Stimulated activated CD8-positive, alpha-beta memory T cell treated with anti-CD3 and anti-CD28 coated beads, Interleukin-15, amount 100 ng/mL, for 4 hours (primary cell): ENCODE measurements at places on chromosomes 6 and 20.

GRCh38 chr6:111480988-111481822 is 1.8 kb downstream of the REV3L start:
- DNase-seq = no peak

DNA sequence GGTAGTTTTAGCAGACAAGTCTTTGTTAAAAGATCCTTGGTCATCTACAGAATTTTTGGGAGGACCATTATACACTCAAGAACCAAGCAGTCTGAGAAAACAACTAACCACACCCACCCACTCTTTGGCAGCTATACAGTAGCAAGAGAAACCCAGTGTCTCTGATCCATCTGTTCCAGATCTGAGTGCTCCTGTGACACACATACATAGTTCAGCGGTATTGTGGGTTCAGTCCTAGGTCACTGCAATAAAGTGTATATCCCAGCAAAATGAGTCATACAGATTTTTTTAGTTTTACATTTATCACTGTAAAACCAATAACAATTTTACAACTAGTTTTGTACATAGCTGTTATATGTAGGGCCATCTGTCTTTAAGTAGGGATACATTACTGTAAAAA is 47.4 kb upstream of the PAK5 start:
- no peak for DNase-seq

DNA sequence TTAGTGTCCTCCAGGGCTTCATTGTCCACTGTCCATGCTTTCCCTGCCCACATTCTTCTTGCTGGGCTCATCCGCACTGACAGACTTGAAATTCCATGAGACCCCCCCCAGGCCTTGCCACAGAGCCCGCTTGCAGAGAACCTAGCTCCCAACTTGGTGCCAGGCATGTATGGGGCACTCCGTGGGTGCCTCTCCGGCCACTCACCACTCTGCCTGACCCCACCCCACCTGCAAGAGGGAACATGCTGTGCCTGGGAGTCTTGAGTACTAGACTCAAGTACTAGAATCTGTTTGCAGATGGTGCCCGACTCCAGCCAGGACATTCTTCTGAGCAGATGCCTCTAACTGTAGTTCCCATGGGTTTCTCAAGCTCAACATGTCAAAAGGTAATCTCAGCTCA is 47.9 kb downstream of the TRERF1 start:
- no peak for DNase-seq

DNA sequence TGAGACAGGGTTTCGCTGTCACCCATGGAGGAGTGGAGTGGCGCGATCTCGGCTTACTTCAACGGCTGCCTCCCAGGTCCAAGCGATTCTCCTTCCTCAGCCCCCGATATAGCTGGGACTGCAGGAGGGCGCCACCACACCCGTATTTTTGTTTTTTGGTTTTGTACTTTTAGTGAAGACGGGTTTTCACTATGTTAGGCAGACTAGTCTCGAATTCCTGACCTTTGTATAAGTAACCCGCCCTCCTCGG is 115.4 kb upstream of the BTN3A2 start:
- no peak for DNase-seq

GRCh38 chr6:54291738-54292137 is 16.5 kb upstream of the TINAG start:
- DNase-seq = no peak

- DNase-seq = no peak
Observed at GRCh38 chr6:151577257-151577656, 83.4 kb downstream of the CCDC170 start.

DNA sequence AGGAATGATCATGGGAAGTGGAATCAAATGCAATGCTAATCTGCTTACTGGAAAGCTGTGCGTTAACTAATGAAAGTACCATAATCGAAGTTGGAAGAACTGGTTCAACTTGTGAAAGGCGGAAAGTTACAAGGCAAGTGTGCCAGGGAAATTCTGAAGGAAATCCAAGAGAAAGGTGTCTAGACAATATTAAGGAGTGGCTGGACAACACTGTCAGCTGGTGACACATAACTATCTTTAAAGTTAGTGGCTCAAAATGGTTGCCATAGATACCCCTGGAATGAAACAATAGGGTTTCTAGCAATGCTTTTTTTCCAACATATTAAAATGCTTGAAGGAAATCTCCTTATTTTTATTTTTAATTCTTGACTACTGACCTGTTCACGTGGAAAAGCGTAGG is 90.4 kb downstream of the BMP2 start:
- no peak for DNase-seq

- no peak for DNase-seq
Observed at GRCh38 chr6:35967076-35967774, 46.3 kb upstream of the SRPK1 start.

- DNase-seq = no peak
Observed at GRCh38 chr20:10639737-10640556, 33.9 kb downstream of the JAG1 start.

GRCh38 chr20:40754339-40754943 is 65.4 kb upstream of the MAFB start:
- no peak for DNase-seq

- DNase-seq = no peak
Observed at GRCh38 chr6:42722497-42722896, at the start of gene PRPH2. TSS of gene PRPH2 (minus strand) at chr6:42722597. CDS start at chr6:42722334, 263 bp downstream.

GRCh38 chr6:154138793-154139192 is 99.8 kb downstream of the OPRM1 start:
- no peak for DNase-seq

DNA sequence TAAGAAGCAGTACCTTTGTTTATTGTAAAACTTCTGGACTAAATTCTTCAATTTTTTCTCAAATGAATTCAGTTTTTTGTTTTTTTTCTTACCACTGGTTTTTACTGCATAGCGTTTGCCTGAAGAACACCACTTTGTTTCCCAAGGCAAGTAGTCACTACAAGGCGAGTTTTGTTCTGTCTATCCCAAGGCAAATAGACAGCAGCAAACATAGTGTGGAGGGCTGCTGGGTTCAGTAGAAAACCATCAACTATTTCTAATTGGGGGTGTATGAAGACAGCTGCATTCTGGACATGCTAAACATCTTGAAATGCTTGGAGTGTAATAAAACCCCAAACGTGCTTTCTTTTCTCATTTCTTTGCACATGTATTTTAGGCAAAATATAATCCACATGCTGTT is 197.4 kb downstream of the ESR1 start:
- DNase-seq = no peak

DNA sequence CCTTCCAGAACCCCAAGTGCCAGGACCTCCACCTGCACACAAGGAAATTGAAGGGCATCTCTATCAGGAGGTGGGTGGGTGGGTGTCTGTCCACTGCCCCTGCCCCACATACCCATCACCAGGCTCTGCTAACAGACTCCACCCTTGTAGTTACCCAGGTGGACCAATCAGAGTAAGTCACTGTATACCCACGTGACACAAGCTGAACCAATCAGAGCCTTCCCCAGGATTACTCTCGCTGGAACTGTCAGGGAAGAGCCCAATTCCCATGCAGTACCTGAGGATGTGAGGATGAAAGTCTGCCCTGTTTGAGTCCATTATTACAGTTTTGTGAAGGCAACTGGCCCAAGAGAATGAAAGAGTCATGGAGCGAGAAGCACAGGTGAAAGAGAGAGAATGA is 4.2 kb downstream of the OCSTAMP start:
- DNase-seq = no peak
